Natural killer cell (primary cell): ENCODE measurements at places on chromosomes 3 and 15.

DNA sequence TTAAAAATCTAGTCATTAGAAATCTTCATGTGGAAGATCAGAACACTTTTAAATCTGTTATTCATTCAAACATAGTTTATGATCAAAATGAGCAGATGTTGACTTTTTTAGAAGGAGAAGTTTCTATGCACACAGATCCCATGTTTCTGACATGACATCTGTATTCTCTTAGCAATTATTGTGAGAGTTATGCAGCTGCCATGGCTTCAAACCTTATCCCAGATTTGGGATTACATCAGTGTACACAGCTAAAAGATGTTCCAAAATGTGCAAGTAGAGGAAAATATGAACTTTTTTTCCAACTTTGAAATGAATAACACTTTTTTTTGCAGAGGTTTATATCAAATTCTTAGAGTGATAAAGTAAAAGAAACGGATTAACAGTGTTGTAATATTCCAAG lies 1166.9 kb downstream of the ZPLD1 start:
- DNase-seq: no peak

- no peak for DNase-seq
Observed at GRCh38 chr15:38721568-38721945, 156.9 kb upstream of the RASGRP1 start.

GRCh38 chr15:100818927-100819326 lies 60.7 kb upstream of the ALDH1A3 start:
- DNase-seq: no peak

DNA sequence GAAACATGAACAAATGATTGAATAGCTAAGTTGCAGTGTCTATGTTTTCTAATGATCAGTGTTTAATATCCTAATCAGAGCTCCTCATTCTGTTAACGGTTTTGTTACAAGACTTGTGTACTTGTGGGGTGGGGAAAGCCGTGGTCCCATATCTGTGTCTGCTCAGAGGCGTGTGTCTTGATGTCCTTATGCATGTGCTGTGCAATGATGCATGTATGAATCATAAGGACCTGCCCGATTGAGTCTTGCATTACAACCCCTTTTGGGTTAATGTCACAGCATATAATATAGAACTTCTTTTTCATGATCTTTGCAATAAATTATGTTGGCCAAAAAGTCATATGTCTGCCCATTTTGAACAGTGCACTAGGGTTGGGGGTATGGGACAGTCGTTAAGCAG lies 233.4 kb downstream of the ITPR1 start:
- no peak for DNase-seq

DNA sequence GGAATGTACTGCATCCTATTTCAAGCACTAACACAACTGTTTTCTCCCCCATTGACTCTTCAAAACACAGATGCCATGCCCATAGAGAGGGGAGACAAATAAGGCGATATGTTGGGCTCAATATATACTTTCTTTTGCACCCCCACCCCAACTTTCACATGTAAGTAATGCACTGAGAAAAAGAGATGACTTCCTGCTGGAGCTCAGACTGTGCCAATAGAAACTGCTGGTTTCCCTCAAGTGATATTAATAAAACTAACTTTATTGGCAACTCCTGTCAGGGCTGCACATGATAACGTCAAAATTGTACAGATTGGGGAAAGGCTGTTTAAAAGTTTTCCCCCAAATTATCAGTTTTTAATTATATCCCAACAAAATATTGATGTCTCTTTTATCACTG lies 163.0 kb downstream of the TNIK start:
- no peak for DNase-seq

DNA sequence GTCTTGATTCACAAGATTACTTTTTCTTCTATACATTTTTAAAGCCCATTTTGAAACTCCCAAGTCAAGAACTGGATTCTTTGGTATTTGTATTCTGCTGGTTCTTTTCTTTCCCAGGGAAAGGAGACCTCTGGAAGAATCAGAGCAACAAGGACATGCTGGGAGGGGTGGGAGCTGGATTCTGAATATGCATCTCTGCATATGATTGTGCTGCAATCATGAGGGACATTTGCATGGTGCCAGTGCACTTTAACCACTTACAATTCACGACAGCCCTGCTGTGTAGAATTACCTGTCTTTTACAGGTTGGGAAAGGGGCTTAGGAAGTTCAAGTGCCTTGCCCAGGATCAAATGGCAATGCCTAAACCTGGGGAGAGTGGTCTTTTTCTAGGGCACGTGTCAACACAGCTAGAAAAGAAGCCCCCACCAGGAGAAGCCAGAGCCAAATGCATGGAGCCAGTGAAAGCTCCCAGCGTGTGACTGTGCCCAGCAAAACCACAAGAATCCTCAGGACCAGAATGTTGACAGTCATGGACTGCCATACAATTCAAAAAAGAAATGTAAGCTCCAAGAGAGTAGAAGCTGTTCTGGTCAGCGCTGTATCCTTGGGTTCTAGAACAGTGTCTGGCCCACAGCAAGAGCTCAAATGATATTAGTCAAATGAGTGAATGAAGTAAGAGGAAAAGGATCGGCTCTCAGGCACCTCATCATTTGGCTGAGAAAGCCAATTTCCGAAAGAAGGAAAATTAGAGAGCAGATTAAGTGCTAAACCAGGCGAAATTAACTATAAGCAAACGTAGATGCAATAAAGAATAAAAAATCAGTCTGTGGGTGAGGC lies 84.5 kb upstream of the MEF2A start:
- no peak for DNase-seq

DNA sequence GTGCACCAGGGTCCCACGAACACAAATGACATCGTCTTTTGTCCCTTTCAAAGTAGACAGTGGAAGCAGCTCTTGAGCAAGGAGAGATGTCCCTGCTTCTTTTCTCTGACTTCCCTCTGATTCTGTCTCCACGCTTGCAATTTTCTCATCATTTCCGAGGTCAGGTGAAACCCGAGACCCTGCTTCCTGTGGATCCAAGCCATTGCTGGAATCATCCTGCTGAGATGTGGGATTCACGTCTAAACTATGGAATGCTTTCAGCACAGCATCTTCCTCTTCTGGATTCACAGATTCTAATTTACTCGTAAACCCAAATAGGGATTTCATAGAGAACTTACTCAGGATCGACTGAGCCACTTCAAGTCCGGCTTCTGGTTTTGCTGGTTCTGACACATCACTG lies 127.1 kb downstream of the FMN1 start:
- no peak for DNase-seq

GRCh38 chr3:197373096-197373495 lies 74.7 kb upstream of the DLG1 start:
- no peak for DNase-seq

DNA sequence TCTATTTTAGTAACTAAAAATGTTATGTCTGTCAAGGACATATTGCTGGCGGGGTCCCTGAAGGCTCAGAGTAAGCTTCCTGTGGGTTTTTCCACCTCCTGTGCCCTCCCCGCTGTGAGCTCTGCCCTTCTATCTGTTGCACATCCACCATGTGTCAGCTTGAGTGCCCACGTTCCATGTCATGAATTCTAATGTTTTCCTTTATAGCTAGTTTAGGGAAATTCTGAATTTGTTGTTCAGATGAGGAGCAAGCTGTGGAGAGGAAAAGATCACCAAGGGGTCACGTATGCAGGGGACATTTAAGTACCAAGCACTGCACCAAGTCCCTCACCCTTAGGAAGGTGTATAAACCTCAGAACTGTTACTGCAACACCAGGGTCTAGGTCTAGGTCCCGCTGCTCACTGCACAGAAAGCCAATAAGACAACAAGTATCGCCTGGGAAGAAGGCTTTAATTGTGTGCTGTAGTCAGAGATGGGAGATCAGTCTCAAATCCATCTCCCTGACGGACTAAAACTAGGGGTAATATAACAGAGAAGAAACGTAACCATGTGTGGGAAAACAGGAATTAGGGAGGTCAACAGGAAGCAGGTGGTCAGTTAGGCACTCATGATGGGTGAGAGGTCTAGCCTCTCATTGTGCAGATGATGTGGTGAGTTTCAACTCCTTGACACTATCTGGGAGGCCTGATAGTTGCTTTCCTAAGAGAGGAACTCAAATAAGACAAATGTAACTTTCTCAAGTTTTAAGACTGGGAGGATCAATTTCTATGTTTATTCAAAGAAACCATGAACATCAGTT lies 9.7 kb downstream of the GP9 start:
- DNase-seq: no peak

- no peak for DNase-seq
Observed at GRCh38 chr3:58000306-58001085, 7.7 kb upstream of the FLNB start.

DNA sequence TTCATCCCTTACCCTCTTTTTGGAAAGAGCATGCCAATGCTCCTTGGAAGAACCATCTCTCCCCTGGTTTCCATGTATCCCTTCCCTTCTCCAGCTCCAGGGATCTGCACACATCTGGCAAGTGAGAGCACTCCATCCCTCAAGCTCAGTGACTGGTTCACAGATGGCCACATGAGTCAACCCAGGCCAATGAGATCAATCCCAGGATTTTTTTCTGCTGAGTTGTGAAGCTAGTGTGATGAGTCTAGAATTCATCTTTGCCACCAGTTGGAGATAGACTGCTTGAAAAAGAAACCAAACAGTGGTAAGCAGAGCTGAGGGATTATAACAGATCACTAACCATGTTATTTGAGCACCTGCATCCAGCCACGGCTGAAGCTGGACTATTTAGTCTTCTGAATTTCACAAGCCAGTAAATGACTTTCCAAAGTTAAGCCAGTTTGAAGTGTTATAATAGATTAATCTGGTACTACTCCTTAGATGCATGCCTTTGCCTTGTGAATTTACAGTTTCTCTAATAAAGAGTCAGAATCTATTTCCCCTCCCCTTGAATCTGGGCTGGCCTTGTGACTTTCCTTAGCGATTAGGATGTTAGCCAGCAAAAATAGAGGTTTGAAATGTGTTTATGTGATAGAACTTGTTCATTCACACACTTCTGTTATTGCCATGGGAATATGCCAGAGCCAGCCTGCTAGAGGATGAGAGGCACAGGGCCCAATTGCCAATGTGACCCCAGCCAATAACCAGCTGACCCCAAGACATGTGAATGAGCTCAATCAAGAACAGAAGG lies 159.8 kb downstream of the WNT5A start:
- DNase-seq: no peak

DNA sequence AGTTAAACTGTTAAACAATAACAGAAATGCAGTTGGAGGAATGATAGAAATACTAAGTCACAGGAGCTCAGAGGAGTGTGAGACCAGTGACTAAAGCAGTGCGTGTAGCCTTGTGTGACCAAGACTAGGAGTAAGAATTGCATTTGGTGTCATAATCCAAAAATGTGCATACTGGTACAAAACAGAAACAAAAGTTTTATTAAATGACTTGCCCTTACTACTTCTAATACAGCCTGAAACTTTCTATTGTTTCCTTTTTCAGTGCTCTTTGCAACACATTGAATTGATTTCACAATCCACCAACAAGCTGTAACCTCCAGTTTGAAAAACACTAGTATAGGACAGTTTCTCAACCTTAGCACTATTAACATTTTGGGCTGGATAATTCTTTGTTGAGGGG lies 17.1 kb downstream of the SNX1 start:
- no peak for DNase-seq

DNA sequence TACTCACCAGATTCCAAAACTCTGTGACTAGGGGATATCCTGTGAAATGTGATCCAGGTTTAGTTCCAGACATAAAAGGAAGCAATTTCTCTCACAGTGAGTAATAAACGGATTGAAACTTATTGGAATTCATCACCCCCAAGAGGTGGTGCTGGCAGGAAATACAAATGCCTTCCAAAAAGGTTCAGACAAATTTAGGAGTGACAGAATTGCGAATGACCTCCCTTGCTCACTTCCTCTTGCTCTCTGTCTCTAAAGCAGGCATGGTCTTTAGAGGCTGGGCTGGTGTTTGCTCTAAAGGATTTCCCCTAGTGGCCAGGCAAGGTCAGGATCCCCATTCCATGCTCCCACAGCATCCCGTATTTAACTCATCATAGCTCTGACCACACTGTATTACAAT lies 449.4 kb upstream of the PPP2R3A start:
- no peak for DNase-seq

DNA sequence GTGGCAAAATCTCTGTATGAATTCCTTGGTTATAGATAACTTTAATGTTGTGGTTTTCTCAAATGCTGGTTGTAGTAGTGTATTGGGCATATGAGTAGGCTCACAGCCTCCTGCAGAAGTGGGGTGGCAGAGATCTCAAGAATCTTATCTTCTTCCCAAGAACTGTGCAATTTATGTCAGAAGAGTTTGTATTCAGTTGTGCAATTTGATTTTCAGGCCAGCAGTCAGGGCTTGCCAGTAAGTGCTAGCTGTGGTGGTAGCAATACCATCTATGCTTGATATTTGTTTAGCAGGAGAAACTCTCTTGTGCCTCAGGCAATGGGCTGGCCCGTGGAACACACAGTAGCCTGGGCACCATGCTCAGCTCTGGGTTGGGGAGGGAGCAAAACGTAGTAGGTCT lies 58.4 kb upstream of the GOLIM4 start:
- DNase-seq: no peak

- no peak for DNase-seq
Observed at GRCh38 chr15:59283717-59284391, 77.2 kb downstream of the LDHAL6B start.

- DNase-seq: no peak
Observed at GRCh38 chr3:57017459-57017845, 43.0 kb upstream of the SPATA12 start.

- no peak for DNase-seq
Observed at GRCh38 chr3:50515565-50516439, 12.4 kb upstream of the CACNA2D2 start.

DNA sequence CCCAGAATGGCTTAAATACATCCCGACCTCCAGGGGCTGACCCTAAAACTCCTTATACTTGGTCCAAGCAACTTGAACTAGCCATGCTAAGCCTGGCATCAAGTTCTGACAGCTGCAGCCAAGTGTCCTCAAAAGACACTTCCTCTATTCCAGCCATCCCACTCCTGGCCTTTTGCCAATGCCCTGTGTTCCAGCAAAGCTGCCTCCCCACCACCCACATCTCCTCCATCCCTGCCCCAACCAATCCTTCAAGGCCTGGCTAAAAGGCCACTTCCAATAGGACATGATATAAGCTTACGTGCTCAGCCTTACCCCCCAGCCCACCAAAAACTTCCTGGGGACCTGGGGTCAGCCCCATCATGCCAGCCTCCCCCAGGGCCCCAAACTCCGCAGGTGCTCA lies 40.9 kb downstream of the SEMA3G start:
- DNase-seq: no peak

GRCh38 chr15:63800739-63801138 lies 33.0 kb downstream of the HERC1 start:
- DNase-seq: no peak
